ENCODE measurements at places on chromosomes 7 and 10. TPM values are rescaled to one million over a fixed set of nuclear protein-coding genes. Genes with fewer than 3 reads are reported as not detected.

Gene TSPAN13
- 5.0 TPM for total RNA-seq

Gene ASB10
- not detected for total RNA-seq

Gene TRIM73
- 4.7 TPM for total RNA-seq

Gene NCF1
- 23.0 TPM for total RNA-seq

Gene DYNC1I1
- total RNA-seq, result 0.10 TPM

Gene MARVELD1
- total RNA-seq, result 5.5 TPM

Gene SPDYE8
- total RNA-seq, result not detected

Gene TRIM50
- not detected for total RNA-seq

Gene AP5Z1
- 34.5 TPM for total RNA-seq

Gene CC2D2B
- total RNA-seq, result 1.2 TPM

Gene AGR3
- total RNA-seq, result not detected

Gene PKD2L1
- under 0.01 TPM for total RNA-seq

Gene ANKRD7
- 0.42 TPM for total RNA-seq

Gene MSMB
- total RNA-seq, result not detected

Gene HOXA1
- total RNA-seq, result 0.42 TPM

Gene RAMP3
- 0.31 TPM for total RNA-seq

Gene FFAR4
- under 0.01 TPM for total RNA-seq

Gene C7orf57
- total RNA-seq, result not detected

Gene ST7
- 9.3 TPM for total RNA-seq

Gene TUBAL3
- not detected for total RNA-seq

Gene IGF2BP3
- 13.7 TPM for total RNA-seq

Gene CLEC2L
- 0.52 TPM for total RNA-seq

Gene ZNF467
- total RNA-seq, result 6.8 TPM

Gene NFKB2
- 67.1 TPM for total RNA-seq

Gene LGI1
- total RNA-seq, result 0.21 TPM

Gene STEAP1B
- total RNA-seq, result 1.8 TPM

Gene HYAL4
- not detected for total RNA-seq

Gene CALY
- 0.73 TPM for total RNA-seq

Gene CTAGE8
- 0.73 TPM for total RNA-seq

Gene CCL24
- total RNA-seq, result not detected

Gene KCNH2
- 0.94 TPM for total RNA-seq

Gene GRID1
- total RNA-seq, result not detected

Gene ZPBP
- total RNA-seq, result not detected

Gene HKDC1
- 1.0 TPM for total RNA-seq

Gene IKZF1
- 231 TPM for total RNA-seq

Gene ADAP1
- total RNA-seq, result 24.3 TPM

Gene INSYN2A
- not detected for total RNA-seq

Gene PTPRE
- total RNA-seq, result 205 TPM

Gene EXOC4
- total RNA-seq, result 106 TPM

Gene MRC1
- 0.21 TPM for total RNA-seq

Gene LRRTM3
- total RNA-seq, result not detected

Gene TASOR2
- total RNA-seq, result 114 TPM

Gene CYP3A7
- not detected for total RNA-seq

Gene MSS51
- 0.73 TPM for total RNA-seq

Gene ITIH2
- not detected for total RNA-seq

Gene CH25H
- total RNA-seq, result 0.63 TPM

Gene CUZD1
- total RNA-seq, result 0.42 TPM

Gene CYP2C19
- not detected for total RNA-seq

Gene C10orf95
- 0.10 TPM for total RNA-seq

Data from mononuclear cell (primary cell).